ENCODE measurements at places on chromosomes 12 and 14.

- DNase-seq, result no peak
These were observed 48.1 kb downstream of the ZDHHC17 start for GRCh38 chr12:76811976-76812375.

- DNase-seq, result peak; percentile 70
These were observed 165.8 kb downstream of the EMP1 start for GRCh38 chr12:13362260-13362841.

DNA sequence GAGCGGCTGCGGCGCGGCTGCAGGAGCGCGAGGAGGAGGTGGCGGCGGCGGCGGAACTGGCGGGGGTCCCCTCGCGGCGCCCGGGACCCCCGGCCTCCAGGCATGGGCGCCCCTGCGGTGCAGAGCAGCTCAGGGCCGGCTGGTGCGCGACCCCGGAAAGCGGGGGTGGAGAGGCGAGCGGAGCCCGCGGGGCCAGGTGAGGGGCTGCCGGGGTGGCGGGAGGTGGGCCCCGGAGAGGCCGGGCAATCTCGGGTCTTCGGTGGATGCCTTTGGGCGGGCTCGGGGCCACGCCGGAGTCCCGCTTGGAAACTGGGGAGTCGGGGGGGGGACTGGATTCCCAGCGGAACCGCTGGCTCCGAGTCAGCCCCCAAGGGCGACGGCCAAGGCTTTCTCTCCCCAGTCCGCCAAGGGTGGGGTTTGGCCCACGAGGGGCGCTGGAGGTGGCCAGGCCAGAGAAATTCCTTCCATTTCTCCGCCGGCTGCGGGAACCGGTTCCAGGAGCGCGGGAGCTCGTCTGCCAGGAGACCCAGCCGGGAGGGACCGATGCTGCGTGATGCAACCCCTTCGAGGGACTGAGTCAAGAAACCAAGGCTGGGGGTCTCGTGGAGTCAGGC, 13.9 kb upstream of the NR4A1 start:
- DNase-seq, result no peak

DNA sequence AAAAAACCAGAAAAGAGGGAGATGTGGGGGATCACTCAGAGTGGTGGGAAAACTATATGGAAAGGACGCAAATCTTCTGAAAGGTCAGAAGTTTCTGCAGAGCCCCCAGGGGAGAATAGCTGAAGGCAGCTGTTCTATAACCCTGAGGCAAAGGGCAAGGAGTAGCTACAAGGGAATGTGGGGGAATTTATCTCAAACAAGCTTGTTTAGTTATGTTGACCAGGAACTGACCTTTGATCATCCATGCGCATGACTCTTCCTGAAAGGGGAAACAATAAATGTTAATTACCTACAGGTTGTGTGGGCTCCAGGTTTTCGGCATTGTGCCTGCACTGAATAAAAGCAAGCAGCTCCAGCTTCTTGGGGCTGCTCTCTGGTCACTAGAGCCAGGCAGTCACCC, 968.5 kb downstream of the AACS start:
- no peak for DNase-seq

DNA sequence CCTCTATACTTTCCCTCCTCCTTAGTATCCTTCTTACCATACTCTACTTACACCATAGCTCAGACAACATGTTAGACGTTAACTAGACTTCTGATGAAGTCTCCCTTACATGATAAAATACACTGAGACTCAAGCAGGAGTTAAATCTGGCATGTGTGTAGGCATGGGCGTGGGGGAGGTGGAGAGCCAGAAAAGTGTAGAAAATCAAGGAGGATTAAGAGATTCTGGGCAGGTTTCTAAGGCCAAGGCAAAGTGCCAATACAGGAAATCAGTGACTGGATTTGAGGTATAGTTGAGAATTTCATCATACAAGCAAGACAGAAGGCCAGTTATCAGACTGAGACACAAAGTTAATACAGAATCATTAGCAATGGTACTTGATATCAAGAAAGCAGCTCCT, 37.4 kb downstream of the EPS8 start:
- no peak for DNase-seq
